ENCODE measurements at places on chromosomes 4 and X.
A peak's percentile ranks its signal among the peaks of the same experiment; 100 is the strongest.

GRCh38 chrX:23334848-23335599 is at the start of gene PTCHD1:
Gene PTCHD1 (plus strand): TSS chrX:23334849. CDS start chrX:23334876, 27 bp downstream.
- DNase-seq, result no peak

- no peak for DNase-seq
Observed at GRCh38 chrX:122866532-122866931, 317.5 kb upstream of the GRIA3 start.

GRCh38 chr4:76459291-76459723 is 24.3 kb downstream of the SHROOM3 start:
- DNase-seq, result no peak

DNA sequence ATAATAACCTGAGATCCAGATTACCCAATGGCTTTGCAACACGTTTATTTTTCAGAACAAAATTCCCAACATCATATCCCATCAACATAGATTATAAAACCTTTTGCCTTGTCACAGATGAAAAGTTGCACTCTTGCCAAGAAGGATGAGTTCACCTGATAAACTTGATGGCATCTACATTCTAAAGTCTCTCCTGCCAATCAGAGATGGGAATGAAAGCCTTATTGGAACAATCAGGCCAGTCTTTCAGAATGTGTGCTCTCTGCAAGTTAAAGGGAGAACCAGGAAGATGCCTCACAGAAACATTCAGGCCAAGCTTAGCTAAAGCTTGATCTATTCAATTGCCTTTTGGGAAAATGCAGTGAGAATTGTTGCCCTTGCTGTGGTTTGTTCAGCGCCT is 1.3 kb downstream of the LPAR4 start:
- DNase-seq, result no peak

- DNase-seq, result no peak
Observed at GRCh38 chrX:71109051-71109450, 2.3 kb downstream of the IL2RG start.

DNA sequence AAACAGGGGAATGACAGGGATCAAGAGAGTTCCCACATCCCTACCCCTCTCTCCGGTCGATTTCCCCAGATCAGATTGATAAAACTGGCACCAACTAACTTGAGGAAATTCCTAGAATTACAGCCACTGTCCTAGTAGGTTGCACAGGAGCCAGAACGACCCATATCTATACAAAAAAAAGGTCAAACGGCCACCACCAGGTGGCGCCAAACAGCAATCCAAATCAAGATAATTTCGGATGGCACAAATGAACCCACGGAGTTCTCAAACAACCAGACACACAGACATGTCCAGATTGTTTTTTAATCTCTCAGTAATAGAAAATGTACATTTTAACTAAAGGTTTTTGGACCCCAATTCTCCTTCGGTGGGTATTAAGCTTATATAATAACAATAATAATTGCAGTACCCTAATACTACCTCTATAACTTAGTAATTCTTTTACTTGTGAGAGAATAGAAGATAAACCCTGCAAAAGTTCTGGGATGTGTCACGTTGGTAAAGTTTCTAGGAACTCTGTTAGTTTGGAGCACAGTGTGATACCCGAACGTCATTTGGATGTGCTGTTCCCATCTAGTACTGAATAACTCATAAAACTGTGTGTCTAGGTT is 212.6 kb downstream of the SPOCK3 start:
- peak; percentile 74 for DNase-seq

DNA sequence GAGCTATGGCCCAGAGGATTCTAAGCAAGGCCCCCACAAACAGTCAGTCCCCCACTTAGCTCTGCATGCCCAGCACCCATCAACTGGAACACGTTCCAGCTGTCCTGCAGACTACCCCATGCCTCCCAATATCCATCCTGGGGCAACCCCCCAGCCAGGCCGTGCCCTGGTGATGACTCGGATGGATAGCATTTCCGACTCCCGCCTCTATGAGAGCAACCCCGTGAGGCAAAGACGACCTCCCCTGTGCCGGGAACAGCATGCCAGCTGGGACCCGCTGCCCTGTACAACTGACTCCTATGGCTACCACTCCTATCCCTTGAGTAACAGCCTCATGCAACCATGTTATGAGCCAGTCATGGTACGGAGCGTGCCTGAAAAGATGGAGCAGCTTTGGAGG is 32.0 kb downstream of the LAS1L start:
- DNase-seq, result no peak

GRCh38 chrX:40310447-40310846 is 212.7 kb upstream of the BCOR start:
- DNase-seq, result no peak

DNA sequence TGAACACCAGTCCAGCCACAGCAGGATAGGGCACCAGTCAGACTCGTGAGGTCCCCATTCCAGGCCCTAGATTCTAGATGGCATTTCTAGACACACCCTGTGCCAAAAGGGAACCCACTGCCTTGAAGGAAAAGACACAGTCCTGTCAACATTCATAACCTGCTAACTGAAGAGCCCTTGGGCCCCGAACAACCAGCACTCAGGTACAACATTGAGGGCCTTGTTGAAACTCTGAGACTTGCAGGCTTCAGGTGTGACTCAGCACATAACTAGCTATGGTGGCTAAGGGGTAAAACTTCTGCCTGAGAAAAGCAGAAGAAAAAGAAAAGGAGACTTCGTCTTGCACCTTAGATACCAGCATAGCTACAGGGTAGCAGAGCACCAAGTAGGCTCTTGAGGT is 252.9 kb upstream of the GRID2 start:
- DNase-seq, result no peak

- DNase-seq, result no peak
Observed at GRCh38 chr4:27055221-27055760, 194.7 kb downstream of the STIM2 start.

- DNase-seq, result no peak
Observed at GRCh38 chr4:173121076-173121561, 47.5 kb upstream of the GALNT7 start.

DNA sequence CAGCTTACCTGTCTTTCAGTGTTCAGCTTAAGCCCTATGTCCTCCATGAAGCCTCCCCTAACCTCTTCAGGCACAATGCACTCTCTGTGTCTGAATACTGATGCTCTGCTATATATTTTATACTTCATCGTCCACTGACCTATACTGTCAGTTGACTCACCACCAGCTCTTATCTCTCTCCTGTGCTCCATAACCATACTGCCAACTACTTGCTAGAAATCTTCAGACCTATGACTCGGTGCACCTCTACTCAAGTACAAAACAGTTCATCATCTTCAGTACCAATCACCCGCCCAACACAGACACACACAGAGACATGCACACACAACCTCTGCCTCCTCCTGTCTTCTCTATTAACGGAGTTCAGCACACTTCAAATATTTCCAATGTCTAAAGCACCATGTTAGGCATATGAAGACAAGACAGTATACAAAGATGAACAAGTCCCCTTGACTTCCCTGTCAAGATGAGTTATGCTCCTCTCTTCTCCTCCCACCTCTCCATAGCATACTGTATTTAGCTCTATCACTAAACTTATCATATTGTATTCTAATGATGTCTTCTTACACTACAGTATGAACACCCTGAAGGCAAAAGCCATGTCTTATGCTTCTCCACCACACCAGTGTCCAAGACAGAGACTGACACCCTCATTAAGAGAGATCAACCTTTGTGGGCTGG is 42.5 kb downstream of the ARHGEF6 start:
- DNase-seq, result no peak

- no peak for DNase-seq
Observed at GRCh38 chr4:115145393-115146160, 32.2 kb upstream of the NDST4 start.

GRCh38 chrX:140157611-140158010 is 192.3 kb upstream of the CXorf66 start:
- DNase-seq, result no peak

- no peak for DNase-seq
Observed at GRCh38 chrX:590693-591404, 39.7 kb upstream of the SHOX start.

- peak; percentile 81 for DNase-seq
Observed at GRCh38 chr4:184472614-184473498, 1.5 kb downstream of the IRF2 start.

DNA sequence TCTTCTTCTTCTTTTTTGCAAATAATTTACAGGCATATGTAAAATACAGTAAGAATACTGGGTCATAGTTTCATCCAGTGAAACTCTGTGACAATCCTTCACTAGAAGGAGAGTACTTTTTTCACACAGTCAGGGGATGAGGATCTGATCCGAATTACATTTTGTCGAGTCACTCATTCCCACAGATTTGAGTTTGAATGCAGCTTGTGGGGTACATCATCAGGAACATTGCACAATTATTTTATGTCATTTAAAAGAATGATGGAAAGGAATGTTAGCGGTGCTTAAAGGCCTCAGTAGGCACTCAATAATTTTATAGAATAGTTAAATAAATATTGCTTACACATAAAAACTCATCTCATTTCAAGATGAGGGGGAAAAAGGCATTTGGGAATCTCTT is 88.6 kb downstream of the CHRNA9 start:
- no peak for DNase-seq

Data from liver (tissue), 10 donors.